ENCODE measurements at places on chromosomes 2 and 18. TPM values are rescaled to one million over a fixed set of nuclear protein-coding genes. Genes with fewer than 3 reads are reported as not detected.

DNA sequence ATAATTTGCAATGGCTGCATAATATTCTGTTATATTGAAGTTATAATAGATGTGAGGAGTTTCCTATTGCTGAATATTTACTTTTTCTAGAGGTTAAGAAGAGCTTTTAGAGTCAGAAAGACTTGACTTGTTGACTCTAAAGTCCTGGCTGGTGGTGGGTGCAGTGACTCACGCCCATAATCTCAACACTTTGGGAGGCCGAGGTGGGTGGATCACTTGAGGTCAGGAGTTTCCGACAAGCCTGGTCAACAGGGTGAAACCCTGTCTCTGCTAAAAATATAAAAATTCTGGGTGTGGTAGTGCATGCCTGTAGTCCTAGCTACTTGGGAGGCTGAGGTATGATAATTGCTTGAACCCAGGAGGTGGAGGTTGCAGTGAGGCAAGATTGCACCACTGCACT, 33.9 kb upstream of the ATIC start:
- peak; percentile 60 for DNase-seq

GRCh38 chr2:186422226-186422625, 63.8 kb upstream of the ZC3H15 start:
- DNase-seq = peak; percentile 81

DNA sequence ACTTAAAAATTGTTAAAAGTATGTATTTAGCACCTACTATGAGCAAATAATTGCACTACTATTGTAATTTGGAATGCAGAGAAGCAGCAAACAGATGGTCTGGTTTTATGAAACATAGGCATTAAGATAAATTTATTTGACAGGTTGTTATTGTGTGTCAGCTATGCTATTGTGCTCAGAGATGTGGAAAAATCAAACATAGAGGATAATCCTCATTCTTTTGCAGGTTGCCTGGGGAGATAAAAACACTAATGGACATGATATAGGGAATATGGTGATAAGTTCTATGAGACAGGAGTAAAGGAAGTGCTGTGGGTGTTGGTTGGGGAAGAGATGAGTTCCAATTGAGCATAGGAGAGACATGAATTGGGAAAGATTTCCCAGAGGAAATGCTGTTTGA, 71.3 kb downstream of the PPP1R1C start:
- no peak for DNase-seq

DNA sequence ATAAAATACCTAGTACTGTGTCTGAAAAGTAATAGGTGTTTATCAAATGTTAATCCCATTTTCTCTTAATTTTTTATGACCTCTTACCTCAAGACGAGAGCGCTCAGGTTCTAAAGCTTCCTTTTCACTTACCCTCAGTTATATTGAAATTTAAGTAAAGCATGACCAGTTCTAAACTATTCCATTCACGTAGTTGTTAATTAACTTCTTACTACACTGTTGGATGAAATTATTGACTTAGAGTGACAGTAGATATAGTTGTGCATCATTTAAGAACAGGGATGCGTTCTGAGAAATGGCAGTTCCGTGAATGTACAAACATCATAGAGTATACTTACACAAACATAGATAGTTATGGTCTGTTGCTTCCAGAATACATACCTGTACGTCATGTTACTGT, 20.1 kb upstream of the HTR2B start:
- no peak for DNase-seq

- no peak for DNase-seq
These were observed 250.5 kb upstream of the MYT1L start for GRCh38 chr2:2581331-2582159.

PRKAG3 gene
- not detected for total RNA-seq
